ENCODE measurements at places on chromosomes 11 and 22.

DNA sequence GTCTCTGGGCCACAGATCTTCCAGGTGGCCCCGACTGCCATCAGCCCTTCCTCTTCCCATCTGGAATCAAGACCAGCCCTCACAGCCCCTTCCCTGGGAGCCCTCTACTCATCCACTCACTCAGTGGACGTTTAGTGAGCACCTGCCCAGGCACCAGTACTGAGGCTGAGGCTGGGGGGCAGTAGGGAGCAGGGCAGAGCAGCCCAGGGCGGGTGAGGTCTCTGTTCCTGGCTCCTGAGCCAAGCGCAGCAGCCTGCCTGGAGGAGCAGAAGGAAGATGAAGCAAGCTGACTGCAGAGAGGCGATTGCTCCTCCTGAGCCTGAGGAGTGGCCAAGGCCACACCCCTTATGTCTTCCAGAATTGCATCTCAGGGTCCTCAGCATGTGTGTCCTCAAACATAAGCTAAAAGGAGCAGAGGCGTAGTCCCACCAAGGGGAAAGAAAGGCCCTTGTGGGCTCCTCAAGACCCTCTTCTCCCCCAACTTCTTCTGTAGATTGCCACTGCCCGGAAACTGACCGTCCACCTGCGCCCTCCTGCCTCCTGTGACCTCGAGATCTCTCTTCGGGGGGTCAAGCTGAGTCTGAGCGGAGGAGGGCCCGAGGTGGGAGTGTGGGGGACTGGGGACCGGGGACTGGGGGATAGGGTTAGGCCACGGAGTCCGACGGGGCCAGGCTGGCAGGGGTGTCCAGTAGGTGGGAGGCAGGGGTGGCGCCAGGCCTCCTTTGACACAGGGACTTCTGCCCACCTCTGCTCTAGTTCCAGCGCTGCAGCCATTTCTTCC, 5.8 kb downstream of the MAPK8IP2 start:
- no peak for DNase-seq

- DNase-seq: no peak
Observed at GRCh38 chr22:35426801-35427140, 26.8 kb downstream of the MCM5 start.

DNA sequence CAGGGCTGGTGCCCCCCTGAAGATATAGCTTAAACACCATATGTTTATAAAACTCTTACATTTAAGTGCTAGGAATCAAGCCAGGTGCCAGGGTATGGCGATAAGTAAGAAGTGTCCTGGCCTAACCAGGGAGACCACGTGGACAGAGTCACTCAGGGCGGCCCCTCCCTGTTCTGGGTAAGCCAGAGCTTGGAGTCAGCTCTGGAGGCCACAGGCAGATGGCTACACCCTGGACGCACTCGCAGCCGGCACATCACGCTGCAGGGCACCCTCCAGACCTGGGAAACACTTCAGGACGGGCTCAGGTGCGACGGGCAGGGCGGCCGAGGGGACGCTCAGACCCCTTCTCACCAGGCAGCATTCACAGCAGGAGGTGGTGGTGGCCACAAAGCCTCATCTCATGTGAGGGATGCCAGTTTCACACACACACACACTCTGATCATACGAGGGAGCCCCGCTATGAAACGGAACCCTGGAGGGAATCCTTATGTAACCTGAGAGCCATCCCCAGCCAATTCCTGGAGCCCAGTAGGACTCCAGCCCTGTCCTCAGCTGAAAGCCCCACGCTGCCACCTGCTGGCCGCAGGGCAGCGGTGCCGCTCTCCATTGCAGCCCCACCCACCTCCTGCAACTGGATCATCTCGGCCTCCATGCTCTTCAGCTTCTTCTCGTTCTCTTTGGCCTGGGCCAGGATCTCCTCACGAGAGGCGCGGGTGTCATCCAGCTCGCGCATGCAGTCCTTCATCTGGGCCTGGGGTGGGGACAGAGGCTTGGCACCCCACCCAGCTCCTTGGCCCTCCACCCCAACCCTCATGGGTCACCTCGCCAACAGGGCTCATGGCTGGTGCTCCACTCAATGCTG, 33.4 kb downstream of the APOL1 start:
- DNase-seq: peak; percentile 34

- no peak for DNase-seq
Observed at GRCh38 chr11:88433536-88434230, 96.1 kb upstream of the CTSC start.

- DNase-seq: no peak
Observed at GRCh38 chr22:30380011-30380410, 7.2 kb downstream of the RNF215 start.

DNA sequence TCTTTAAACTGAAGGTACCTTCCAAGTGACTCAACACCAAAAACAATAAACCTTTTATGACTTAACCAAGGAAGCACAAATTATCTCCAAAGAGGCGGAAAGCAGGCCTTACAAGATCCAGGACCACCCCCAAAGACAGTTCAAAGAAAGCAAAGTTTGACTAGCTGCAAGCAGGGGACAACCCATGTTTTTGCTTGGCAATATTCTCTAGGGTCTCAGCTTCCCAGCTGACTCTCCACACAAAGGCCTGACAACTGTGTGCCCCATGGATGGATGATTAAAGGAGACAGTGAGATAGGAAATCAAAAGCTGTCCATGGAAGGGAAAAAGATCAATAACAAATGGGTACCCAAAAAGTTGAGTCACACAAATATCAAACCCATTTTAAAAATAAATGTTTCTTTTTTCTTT, 232.2 kb downstream of the DDX10 start:
- no peak for DNase-seq

- no peak for DNase-seq
Observed at GRCh38 chr11:35063488-35063931, 75.5 kb upstream of the CD44 start.

- no peak for DNase-seq
Observed at GRCh38 chr22:30978304-30978962, 9.4 kb downstream of the TUG1 start.

DNA sequence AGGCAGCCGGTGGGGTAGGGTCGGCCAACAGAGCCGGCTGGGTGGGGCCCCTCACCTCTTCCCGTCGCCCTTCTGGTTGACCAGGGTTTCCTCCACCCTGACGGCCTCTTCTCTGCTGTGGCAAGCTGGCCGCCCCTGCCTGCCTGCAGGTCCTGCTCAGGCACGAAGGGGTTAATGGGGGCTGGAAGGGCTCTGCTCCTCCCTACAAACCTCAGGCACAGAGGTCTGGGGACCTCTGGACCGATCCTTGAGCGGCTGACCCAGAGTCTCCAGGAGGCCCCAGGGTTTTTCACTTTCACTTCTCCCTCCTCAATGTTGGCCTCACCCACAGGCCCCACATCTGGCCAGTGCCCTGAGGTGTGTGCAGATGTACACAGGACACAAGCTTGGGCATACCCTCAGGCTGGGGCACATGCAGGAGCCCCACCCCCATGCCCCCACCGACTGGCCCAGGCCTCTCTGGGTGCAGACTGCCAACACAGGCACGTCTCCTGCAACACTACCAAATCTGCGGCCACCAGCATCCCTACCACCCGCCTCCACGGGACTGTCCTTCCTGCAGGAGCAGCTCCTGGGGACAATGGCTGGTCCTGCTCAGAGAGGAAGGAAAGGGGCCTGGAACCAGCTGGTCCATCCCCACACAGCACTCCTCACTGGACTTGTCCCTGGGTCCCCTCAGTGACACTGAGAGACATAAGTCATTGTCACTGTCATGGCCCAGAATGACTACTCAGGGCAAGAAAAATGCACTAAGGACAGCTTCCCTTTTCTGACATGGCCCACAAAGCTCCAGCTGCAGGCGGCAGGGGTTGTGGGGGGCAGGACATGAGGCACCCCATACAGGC, 3.2 kb upstream of the TBX1 start:
- no peak for DNase-seq

- no peak for DNase-seq
Observed at GRCh38 chr11:111814106-111814505, 47.9 kb upstream of the PPP2R1B start.

DNA sequence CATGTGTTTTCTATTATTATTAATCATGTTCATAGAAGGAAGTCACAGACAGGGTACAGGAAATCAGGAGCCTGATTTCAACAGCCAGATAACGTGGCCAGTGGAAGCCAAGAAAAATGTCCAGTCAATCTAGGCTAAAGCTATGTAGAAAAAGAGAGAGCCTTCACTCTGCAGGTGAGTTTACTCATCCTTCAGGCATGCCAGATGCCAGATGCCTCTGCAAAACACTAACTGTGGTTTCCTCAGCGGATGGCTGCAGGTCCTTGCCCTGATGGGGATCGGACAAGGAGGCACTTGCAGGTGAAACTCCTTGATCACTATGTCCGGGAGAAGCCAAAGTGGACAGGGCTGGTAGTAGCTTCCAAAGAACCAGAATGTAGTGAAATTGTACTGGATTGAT, 962.3 kb upstream of the RAG2 start:
- DNase-seq: no peak

DNA sequence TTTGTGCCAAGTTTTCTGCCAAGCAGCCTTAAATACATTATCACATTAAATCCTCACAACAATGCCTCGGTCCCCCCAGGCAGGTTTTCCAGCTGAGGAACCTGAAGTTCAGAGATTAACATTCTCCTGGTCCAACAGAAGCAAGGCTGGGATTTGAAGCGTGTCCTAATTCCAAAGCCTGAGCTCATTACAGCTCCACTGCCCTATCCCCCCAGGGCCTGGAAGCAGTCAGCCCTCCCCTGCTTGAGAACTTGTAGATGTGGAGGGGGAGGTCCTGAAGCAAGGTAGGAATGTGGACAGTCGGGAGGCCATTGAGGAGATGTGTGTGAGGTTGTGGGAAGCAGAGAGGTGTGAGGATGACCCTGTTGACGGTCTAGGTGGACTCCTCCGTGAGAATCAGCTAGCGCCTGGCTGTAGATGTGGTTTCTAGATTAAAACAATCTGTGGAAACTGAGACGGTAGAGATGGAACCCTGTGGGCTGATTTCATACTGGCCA, 8.1 kb downstream of the GRAMD1B start:
- DNase-seq: no peak

- DNase-seq: no peak
Observed at GRCh38 chr22:22789922-22790845, 97.4 kb upstream of the IGLL5 start.

- no peak for DNase-seq
Observed at GRCh38 chr11:22920939-22921565, 60.8 kb upstream of the CCDC179 start.

DNA sequence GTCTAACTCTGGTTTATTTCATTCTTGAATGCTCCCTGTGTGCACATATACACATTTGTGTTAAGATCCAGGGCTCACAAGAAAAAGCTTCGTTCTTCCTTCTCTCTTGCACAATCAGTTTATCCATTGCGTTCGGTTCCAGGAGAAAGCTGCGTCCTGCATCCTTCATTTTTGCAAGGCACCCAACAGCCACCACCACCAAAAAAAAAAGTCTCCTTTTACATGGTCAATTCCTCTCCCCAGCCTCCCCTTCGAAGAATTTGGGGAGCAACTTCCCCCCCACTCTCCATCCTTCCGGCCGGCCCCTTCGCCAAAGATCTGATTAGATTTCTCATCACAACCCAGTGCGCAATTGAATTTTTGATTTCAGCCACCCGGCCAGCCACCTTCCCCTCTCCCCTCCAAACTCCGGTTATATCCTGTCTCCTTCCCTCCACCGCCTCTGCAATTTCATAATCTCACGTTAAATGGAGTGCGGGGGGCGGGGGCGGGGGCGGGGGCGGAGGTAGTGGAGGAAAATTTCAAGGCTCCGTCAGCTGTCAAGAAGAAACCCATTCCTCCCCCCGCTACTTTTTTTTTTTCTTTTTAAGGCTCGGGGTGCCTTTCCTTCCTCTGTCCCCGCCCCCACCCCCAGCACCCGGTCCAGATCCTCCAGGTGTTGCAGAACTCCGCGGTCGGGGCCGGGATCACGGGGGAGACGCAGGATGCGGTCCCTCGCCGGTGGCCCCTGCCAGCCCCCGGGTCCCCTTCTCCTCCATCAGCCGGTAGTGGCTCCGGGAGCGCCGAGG, 1166.5 kb downstream of the LRRC4C start:
- no peak for DNase-seq

DNA sequence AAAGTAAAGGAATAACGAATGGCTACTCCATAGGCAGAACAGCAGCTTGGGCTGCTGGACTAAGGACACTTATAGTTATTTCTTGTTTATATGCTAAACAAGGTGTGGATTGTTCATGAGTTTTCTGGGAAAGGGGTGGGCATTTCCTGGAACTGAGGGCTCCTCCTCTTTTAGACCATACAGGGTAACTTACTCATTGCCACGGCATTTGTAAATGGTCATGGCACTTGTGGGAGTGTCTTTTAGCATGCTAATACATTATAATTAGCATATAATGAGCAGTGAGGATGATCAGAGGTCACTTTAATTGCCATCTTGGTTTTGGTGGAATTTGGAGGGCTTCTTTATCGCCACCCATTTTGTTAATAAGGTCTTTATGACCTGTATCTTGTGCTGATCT, 7.0 kb downstream of the OR4X1 start:
- no peak for DNase-seq

DNA sequence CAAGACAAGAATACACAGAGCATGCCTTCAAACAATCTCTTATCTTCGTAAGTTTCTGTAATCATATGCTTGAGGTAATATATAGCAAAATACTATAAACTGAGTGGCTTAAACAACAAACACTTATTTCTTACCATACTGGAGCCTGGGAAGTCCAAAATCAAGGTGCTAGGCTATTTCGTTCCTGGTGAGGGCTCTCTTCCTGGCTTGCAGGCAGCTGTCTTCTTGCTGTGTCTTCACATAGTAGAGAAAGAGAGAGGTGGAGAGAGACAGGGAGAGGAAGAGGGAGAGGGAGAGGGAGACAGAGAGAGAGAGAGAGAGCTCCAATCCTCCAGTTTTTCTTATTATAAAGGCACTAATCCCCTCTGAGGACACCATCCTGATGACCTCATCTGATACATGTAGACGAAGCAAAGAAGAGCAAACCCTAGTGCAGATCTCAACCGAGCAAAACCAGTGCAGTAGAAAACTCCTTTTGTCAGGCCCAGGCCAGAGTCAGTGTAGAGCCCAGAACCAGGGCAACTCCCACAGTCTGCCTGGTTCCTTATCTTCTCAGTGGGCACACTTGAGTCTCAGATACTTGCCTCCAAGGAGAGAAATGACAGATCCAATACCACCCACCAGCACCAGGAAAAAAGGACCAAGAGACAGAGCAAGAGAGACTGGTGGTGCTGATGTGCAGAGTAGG, 297.1 kb upstream of the NCAM1 start:
- no peak for DNase-seq

- peak; percentile 4 for DNase-seq
Observed at GRCh38 chr11:122656631-122657101, 1.1 kb downstream of the UBASH3B start.

- no peak for DNase-seq
Observed at GRCh38 chr11:88357323-88358039, 19.9 kb upstream of the CTSC start.

DNA sequence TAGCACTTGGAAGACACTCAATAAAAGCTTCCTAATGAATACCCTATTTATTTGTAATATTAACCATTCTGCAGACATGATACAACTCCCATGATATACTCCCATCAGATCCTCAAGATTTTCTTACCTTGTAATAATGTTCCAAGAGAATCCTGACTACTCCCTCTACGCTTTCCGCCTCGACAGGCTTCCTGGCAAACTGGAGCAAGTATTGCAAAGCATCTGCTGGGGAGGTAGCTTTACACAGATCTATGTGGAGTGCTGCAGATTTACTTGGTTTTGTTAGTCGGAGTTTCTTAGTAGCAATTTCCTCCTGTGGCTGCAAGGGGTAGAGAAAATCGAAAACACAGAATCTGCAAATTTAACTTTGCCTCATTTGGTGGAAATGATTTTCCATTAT, 3.5 kb downstream of the INTS4 start:
- no peak for DNase-seq

All from activated CD4-positive, alpha-beta T cell treated with anti-CD3 and anti-CD28 coated beads, Interleukin-2, amount 50 U/mL, for 24 hours (primary cell).